ENCODE measurements at places on chromosomes 12 and 14.

DNA sequence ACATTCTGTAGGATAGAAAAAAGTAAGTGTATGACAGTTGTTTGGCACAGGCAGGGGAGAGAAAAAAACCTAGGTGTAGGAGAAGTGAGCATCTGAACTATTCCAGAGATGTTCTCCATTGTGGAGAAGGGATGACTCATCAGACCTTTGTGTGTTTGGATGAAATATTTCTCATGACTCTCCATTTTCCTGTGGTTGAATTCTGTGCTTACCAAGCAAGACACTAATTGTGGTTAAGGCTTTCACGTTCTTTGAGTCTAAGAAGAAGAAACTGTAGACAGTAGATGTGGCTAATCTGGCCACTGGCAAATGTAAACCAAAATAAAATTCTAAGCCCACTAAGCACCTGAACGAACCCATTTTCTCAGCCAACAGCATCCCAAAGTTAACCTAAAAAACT lies 107.9 kb upstream of the GZMB start:
- DNase-seq, result no peak

- no peak for DNase-seq
Measured at GRCh38 chr14:105089746-105090492, 24.7 kb upstream of the GPR132 start.

DNA sequence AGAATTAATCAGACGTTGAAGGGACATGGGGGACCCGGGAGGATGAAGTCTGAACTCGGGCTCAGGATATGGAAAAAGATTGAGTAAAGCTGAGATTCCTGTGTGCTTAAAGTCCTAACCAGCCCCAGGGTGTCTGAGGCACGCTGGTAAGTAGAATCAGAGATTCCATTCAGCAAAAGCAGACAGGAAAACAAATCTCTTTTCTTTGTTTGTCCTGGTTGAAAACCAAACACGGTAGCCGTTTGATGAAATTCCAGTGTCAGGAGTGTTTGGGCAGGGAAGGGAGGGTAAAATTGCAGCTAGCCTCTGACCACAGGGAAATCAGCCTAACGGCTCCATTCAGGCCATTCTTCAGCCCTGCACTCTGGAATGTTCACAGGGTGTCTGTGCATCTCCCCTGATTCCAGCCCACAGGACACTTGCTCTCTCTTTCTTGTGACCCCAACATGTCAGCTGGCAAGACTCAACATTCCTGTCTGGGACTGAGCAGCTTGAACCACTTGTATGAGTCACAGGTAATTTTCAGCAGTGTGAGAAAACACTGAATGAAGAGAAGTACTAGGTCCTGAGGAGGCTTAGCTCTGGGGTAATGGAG lies 31.0 kb downstream of the NINJ2 start:
- DNase-seq, result no peak

- no peak for DNase-seq
Measured at GRCh38 chr12:113405694-113406093, 2.0 kb upstream of the SDS start.

DNA sequence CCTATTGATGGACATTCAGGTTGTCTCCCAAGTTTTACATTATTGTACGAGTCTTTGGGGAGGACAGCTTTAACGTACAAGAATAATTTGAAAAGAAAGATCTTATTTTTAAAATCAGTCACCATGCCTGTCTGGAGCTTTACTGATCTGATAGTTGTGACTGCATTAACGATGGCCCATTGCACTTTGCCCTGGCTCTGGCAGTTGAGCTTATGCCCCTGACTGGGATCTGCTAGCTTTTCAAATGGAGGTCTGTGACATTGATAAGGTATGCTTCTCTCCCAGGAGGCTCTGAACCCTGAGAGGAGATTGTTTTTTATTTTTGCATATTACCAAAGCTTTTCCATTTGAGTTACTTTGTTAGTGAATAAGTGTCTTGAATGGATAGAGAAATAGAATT lies 17.9 kb upstream of the RAB3IP start:
- DNase-seq, result no peak

GRCh38 chr14:77139540-77140358 lies 1.8 kb downstream of the ZDHHC22 start:
- no peak for DNase-seq

GRCh38 chr14:96058576-96059200 lies 19.5 kb downstream of the C14orf132 start:
- DNase-seq, result no peak

- DNase-seq, result no peak
Measured at GRCh38 chr12:108320507-108321293, 18.4 kb downstream of the CMKLR1 start.

GRCh38 chr14:89524990-89525667 lies 108.1 kb upstream of the FOXN3 start:
- no peak for DNase-seq

- DNase-seq, result no peak
Measured at GRCh38 chr14:88380405-88380804, 5.1 kb upstream of the SPATA7 start.

GRCh38 chr12:27076468-27076867 lies 5.9 kb downstream of the C12orf71 start:
- DNase-seq, result no peak

DNA sequence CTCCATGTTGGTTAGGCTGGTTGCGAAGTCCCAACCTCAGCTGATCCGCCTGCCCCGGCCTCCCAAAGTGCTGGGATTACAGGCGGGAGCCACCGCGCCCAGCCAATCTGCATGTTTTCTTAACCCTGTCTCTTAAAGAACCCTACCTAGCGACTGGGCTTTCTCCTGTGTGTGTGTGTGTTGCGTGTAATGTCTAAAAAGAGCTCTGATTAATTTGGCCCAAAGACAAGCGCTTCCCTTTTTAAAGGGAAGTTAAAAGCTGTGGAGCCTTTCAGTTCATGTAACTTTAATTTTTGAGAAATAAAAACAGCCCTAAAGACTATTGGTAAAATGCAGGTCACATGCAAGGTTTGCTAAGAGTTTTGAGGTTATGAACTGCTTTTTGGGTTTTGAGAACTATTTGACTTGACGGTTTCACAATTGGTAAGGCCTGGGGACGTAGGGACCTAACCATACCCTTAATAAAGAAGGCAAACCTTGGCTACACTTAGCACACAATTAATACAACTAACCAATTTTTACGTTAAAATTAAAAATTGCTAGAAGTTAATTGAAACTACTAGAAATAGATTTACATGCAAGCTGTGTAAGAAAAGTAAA lies 103.2 kb downstream of the KCNMB4 start:
- no peak for DNase-seq

- DNase-seq, result no peak
Measured at GRCh38 chr12:16407346-16407745, 59.9 kb downstream of the MGST1 start.

GRCh38 chr14:54673193-54674045 lies 106.5 kb downstream of the SAMD4A start:
- DNase-seq, result no peak

DNA sequence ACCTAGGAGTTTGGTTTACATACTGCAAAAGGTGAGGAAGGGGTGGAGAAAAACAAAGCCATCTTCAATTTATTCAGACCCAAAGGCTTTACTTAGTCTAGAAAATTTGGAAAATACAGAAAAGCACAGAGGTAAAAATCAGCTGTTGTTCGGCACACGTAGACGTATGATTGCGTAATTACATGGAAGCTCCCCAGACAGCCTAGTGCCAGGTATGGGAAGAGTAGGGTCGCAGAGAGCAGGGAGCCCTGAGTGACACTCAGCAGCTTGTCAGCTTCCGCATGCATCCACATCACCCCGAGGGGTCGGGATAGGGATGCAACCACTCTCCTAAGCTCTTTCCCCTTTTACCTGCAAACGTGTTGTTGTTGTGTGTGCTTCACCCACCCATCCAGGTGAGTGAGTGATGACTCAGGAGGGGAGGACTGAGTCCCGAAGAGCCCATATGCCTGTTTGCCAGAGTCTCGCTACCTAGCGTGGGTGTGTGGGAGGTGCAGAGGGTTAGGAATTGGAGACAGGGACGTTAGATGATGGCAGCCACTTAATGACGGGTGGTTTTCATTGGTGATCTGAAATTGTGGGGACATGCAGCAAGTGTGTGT lies 20.1 kb downstream of the PIWIL1 start:
- no peak for DNase-seq

GRCh38 chr12:97639702-97640101 lies 177.1 kb downstream of the RMST start:
- no peak for DNase-seq

DNA sequence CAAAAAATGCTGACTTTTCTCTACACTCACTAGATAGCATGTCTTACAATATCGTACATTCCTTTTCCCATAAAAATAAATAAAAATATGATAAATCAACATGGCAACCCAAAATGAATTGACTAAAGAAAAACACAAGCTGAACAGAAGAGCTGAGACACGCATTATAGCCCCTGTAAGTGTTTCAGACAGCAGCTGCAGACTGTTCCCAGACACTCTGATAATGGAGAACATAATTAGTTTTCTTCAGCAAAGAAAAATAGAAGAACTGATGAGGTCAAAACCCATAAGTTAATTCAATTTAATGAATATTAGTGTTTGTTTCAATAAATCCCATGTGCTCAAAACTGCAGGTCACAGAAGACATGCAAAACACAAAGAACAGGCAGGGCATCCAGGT lies 23.8 kb downstream of the ST8SIA1 start:
- DNase-seq, result no peak

GRCh38 chr14:42192738-42193653 lies 586.3 kb downstream of the LRFN5 start:
- no peak for DNase-seq

GRCh38 chr14:102029956-102030355 lies 56.9 kb downstream of the HSP90AA1 start:
- DNase-seq, result no peak

DNA sequence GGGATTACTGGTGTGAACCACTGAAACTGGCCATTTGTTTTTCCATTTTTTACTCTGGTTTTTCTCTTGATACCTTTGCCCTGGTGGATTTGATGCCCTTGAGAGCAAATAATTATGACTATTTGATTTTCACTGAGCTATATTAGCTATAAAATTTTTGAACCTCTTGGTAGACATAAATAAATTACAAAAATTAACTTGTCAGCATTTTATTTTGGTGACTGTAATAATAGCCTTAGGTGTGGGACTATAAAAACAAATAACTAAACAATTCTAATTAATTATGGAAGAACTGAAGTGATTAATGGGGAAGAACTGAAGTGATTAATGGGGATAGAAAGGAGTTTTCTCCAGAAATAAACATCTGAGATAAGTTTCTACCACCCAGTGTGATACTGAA lies 62.7 kb downstream of the CAND1 start:
- DNase-seq, result no peak

GRCh38 chr12:64299628-64300027 lies 77.5 kb upstream of the KICS2 start:
- no peak for DNase-seq

- no peak for DNase-seq
Measured at GRCh38 chr12:52149182-52149641, 42.6 kb downstream of the KRT80 start.

- no peak for DNase-seq
Measured at GRCh38 chr14:102464846-102465341, 44.7 kb downstream of the ANKRD9 start.

DNA sequence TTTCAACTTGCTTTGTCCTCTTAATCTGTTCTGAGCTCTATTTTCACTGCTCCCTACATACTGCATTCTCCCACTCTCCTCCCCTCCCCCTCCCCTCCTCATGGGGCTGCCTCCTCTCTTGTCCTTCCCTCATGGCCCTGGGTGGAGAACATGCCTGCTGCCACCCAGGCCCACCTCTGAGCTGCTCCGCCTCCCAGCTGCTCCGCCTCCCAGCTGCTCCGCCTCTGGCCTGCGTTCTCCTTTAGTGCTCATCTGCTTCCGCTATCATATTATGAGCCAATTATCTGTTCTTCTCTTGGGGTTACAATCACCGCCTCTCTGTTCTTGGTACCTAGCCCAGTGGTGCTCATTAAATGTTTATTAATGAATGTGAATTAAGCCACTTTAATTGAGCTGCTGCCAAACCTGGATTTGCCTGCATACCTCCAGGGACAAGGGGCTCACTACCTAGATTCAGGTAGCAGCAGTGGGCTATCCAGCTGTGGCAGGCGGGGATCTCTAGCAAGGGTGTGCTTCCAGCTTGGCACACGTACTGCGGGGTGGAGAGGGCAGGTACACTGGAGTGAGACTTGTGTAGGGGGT lies 32.0 kb upstream of the FAM181A start:
- no peak for DNase-seq

- DNase-seq, result no peak
Measured at GRCh38 chr12:53423597-53423996, at the start of gene AMHR2. Gene AMHR2 (plus strand): TSS chr12:53423855. CDS start chr12:53423935, 80 bp downstream.

- DNase-seq, result no peak
Measured at GRCh38 chr14:30196861-30197260, 269.2 kb upstream of the PRKD1 start.

- no peak for DNase-seq
Measured at GRCh38 chr14:56782711-56783110, 27.6 kb downstream of the OTX2 start.

DNA sequence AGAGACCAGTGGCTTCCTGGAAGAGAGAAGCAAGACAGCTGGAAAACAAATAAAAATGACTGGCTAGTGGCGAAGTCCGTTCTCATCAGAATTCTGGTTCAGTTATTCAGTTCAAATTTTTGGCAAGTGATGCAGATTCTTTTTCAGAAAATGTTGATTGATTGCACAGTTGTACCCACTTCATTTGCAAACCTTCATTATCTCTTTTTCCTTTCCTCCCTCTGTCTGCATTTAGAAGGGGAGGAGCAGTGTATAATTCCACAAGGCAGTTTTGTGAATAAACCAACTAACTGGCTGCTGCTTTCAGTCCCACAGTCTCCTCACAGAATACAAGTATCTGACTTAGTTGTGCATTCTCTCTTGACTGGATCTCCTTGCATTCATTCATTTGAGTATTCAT lies 417.5 kb downstream of the NPAS3 start:
- DNase-seq, result no peak

DNA sequence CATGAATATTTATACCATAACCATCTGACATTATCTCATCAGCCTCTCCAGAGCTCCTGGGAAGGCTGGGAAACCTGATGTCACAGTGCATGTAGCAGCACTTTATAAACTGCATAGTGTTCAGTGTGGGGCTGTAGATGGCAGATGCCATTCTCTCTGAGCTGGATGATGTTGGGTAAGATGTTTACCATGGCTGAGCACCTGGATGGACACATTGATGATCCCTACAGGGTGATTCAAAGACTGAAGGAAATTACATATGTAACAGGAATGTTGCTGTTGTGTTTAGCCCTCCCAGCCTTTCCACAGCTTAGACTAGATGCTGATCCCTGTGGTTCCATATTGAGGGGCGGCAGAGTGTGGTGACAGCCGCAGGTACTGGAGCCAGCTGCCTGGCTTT lies 37.4 kb downstream of the IFT43 start:
- DNase-seq, result no peak

GRCh38 chr12:28987538-28988324 lies 161.3 kb upstream of the FAR2 start:
- DNase-seq, result no peak

DNA sequence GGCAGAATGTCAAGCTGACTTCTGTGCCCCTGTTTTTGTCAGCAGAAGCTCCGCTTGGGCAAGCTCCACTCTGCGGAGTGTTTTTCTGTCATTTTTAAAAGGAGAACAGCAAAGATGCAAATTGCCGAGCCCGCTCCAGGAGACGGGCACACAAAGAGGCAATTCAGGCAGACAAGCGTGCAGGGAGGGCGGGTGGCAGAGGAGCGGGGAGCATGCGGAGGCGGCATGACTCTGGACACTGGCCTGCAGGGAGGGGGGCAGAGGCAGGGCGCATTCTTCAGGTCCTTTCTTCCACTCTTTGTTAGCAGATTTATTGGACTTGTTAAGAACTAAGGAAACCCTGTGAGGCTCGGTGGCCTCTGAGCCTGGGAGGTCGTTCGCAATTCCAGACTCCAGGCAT lies 187.3 kb upstream of the RMST start:
- DNase-seq, result no peak

GRCh38 chr14:53341324-53341723 lies 188.2 kb upstream of the DDHD1 start:
- DNase-seq, result no peak

Measured in NCI-H1417 treated with DMSO at 0.1 percent for 48 hours (cell line).